ENCODE measurements at places on chromosomes 12 and 14.
A peak's percentile ranks its signal among the peaks of the same experiment; 100 is the strongest.

- DNase-seq, result no peak
These were observed 103.9 kb upstream of the TMEM132C start for GRCh38 chr12:128163086-128163485.

- DNase-seq, result no peak
These were observed 204.0 kb downstream of the SSPN start for GRCh38 chr12:26399381-26399780.

DNA sequence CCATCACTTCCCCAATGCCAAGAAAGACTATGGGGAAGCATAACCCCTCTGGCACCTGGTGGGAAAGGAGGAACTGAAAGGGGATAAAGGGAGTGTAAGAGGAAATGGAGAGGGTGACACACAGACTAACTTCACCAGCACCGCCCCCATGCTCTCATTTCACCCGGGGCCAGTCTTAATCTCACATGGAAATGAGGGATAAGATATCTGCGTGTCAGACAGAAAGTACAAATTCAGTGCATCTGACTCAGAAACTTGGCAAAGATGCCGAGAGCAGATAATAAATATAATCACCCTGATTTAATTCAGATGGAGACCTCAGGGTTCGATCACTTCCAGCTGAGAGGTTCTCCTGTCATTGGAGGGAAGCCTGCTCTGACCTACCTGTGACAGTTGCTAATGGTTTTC is 191.6 kb downstream of the DUSP6 start:
- no peak for DNase-seq

DNA sequence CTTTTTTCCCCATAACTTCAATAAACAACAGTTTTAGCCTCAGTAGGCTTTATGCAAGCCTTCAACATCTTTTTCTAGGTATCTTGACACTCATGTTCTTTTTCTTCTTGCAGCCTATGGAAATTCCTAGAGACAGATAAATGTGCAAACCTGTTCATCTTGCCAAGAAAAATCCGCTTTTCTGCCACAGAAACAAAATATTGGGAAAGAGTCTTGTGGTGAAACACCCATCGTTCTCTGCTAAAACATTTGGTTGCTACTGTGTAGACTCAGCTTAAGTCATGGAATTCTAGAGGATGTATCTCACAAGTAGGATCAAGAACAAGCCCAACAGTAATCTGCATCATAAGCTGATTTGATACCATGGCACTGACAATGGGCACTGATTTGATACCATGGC is 295.9 kb downstream of the ZFP36L1 start:
- DNase-seq, result no peak

- DNase-seq, result no peak
These were observed 57.7 kb downstream of the WDR20 start for GRCh38 chr14:102197317-102197853.

DNA sequence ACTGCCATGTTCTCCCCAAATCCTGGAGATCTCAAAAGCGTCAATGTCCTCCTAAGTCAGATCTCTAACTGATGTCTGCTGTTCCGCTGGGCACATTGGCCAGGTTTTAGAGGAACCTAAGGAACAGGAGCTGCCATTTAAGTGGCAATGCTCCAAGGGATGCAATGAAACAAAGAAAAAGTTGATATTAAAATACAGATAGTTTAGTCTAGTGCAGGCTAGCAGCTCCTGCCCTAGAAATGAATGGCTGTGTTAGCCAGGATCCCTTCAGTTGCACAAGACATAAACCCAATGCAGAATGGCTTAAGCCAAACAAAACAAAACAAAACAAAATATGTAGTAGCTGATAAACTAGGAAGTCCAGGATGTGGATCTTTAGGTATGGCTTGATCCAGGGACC is 144.1 kb downstream of the HMGA2 start:
- no peak for DNase-seq

DNA sequence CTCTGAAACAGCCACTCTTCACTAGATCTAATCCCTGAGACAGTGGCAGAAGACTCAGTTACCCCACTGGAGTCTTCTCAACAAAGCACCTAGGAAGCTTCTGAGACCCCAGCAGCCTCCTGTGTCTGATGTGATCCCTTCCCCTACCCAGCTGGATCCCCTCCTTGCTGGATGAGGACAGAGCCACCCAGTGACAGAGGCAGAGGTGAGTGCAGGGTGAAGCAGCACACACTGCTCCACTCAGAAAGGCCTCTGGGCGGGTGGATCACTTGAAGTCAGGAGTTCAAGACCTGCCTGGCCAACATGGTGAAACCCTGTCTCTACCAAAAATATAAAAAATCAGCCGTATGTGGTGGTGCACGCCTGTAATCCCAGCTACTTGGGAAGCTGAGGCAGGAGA is 2.7 kb downstream of the SPRYD3 start:
- no peak for DNase-seq

- DNase-seq, result no peak
These were observed 69.5 kb downstream of the PELI2 start for GRCh38 chr14:56187736-56188135.

DNA sequence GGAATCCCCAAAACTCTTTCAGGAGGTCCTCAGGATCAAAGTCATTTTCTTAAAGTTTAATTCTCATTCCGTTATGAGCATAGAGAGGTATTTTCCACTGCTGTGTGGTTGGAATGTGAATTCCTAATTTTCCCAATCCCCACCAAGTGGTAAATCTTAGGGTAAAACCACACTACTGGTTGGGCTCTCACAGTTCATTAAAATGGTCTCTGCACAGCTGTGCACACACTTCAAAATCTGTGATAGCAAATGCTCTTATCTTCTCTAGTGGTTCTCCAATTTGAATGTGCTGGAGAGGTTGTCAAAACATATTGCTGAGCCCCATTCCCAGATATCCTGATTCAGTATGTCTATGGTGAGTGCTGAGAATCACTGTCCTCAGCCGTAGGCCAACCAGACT is 189.1 kb downstream of the BMP4 start:
- DNase-seq, result no peak

GRCh38 chr12:128920468-128920867 is 67.2 kb downstream of the GLT1D1 start:
- DNase-seq, result no peak

GRCh38 chr14:89255852-89256251 is 161.2 kb downstream of the FOXN3 start:
- peak; percentile 28 for DNase-seq
